Daoy (cell line): ENCODE measurements at places on chromosomes 3 and 15. TPM values are rescaled to one million over a fixed set of nuclear protein-coding genes. Genes with fewer than 3 reads are reported as not detected.

The TTC21A gene
- total RNA-seq, result 0.17 and 1.3 TPM in 2 replicates

The MYNN gene
- total RNA-seq, result 12.9 and 14.7 TPM in 2 replicates

The SPESP1 gene
- total RNA-seq, result not detected in 2 replicates

The STX19 gene
- not detected in 2 replicates for total RNA-seq

The CIDEC gene
- total RNA-seq, result not detected in 2 replicates

The PEAK1 gene
- 11.0 and 12.7 TPM in 2 replicates for total RNA-seq

The SHISA5 gene
- 55.2 and 59.1 TPM in 2 replicates for total RNA-seq

The IL16 gene
- total RNA-seq, result 0.06 TPM in 1 of 2 replicates, not detected in the other

The SLC6A20 gene
- not detected in 2 replicates for total RNA-seq

The HGD gene
- total RNA-seq, result not detected in 2 replicates

- DNase-seq, result no peak
These were observed 2.5 kb downstream of the OSBPL10 start for GRCh38 chr3:31978553-31978952.

- no peak for DNase-seq
These were observed 561.7 kb upstream of the SGO1 start for GRCh38 chr3:20747741-20748140.

GRCh38 chr15:40358471-40359353, 693 bp downstream of the DISP2 start:
- DNase-seq, result peak; percentile 49

- DNase-seq, result no peak
These were observed 32.4 kb upstream of the MYO1E start for GRCh38 chr15:59405079-59405478.

GRCh38 chr15:72341361-72341760, 21.4 kb upstream of the CELF6 start:
- DNase-seq, result peak; percentile 19

DNA sequence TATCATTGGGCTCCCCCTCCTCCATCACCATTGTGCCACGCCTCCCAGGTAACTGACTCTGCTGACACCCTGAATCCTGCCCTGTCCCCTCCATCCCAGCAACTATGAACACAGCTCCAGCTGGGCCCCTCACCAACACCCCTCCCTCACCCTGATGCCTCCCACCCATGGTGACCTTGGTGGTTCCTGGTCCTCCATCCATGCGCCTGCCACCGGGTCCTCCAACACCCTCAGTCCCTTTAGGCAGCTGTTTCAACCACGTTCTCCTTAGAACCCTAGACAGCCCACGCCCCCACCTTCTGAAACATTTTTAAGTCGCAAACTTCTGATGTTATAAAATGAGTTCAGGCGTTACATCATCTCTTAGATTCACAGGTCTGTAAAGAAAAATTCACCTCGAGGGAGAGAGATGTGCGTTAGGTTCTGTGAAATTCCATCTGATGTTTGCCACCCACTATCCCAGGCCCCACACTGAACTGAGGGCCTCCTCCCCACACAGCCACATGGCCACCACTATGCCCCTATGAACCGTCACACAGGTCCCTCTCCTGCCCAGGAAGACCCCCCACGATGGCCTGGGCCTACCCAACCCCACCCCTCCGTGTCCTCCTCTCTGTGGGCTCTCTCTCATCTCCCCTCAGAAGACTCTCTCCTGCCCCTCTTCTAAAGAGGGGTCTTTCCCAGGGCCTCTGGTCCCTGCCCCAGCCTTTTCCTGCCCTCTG, 29.8 kb downstream of the PCSK6 start:
- DNase-seq, result no peak

DNA sequence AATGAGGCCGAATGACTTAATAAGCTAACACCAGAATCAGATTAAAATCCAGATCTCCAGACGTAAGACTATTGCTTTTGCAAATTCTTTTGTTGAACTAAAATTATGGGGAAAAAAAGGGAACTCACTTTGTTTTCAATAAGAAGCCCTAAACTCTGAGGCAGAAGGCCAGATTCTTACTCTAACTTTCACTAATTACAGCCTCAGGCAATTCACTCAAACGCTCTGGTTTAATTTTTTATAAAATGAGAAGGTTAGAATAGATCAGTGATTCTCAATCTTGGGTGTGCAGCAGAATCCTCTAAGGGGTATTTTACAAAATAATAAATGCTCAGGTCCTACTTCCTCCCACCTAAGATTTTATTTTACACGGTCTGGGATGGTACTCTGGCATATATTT, 38.1 kb downstream of the C3orf70 start:
- DNase-seq, result no peak

- DNase-seq, result no peak
These were observed 12.0 kb downstream of the ARIH1 start for GRCh38 chr15:72486144-72486543.

DNA sequence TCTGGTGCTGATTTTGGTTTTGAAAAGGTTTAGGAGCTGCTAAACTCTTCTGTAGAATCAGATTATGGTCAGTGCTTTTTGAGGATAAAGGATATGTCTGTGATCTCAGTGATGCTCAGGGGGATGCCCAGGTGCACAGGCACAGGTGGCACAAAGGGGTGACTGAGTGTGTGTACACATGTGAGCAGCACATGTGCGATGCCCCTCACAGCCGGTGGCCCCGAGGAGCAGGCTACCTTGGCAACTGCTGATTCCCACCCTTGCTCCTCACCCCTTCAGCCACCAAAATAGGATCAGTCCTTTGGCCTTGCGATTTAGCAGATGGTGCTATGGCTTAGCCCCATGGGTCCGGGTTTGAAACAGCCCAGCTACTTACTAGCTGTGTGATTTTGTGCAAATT, 51.1 kb downstream of the POMGNT2 start:
- no peak for DNase-seq

- DNase-seq, result no peak
These were observed 117.9 kb downstream of the HERC1 start for GRCh38 chr15:63715818-63716217.

- no peak for DNase-seq
These were observed 208.1 kb downstream of the SATB1 start for GRCh38 chr3:18216996-18217395.

- no peak for DNase-seq
These were observed 66.0 kb downstream of the GPR156 start for GRCh38 chr3:120218981-120219380.

DNA sequence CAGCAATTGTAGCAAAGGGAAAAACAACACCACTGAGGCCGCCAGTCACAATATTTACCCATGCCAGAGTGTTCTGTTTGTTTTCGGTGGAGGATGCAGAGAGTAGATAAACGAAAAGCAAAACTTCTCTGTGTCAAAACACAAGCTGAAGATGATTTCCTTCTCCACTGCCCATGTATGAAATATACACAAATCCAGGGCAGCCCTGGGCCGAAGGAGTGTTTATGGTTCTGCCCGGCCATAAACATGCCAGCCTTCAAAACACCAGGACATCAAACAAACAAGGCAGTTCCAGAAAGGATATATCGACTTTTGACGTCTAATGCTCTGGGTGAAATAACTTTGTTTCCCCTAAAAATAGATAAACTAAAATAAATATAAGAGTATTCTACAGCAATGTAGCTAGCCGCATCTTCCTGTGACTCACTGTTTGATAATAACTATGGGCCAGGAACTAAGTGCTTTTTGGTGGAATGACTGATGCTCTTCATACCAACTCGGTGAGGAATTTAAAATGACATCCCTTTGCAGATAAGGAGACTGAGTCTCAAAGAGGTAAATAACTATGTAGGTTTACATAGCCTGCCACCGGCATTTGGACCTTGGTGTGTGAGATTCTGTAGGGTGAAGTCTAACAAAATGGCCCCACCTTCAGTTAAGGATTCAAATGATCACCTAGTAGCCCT, 82.8 kb downstream of the MAGI1 start:
- DNase-seq, result peak; percentile 73

- DNase-seq, result no peak
These were observed 132.3 kb upstream of the ABHD17C start for GRCh38 chr15:80562846-80563245.

- peak; percentile 6 for DNase-seq
These were observed 41.4 kb downstream of the SUMF1 start for GRCh38 chr3:4425707-4426106.

DNA sequence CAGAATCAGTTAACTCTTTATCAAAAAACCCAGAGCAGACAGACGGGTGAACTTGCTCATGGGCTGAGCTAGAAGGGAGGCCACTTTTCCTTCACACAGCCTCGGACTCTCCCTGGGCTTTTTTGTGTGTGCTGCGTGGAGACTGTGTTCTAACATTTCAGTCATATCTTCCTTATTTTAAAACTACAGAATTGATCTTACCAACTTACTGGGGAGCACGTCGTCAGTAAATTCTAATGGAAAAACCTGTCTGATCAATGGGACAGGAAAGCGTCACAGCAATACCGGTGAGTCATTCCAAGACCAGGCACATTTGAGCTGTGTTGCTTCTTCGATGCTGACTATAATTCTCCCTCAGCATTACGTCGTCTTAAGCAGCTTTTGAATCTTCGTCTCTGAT, 145.1 kb downstream of the LPP start:
- no peak for DNase-seq

- DNase-seq, result peak; percentile 75
These were observed 32.6 kb downstream of the RBM5 start for GRCh38 chr3:50121072-50122032.

GRCh38 chr3:105827959-105828358, 40.9 kb downstream of the CBLB start:
- DNase-seq, result peak; percentile 90

DNA sequence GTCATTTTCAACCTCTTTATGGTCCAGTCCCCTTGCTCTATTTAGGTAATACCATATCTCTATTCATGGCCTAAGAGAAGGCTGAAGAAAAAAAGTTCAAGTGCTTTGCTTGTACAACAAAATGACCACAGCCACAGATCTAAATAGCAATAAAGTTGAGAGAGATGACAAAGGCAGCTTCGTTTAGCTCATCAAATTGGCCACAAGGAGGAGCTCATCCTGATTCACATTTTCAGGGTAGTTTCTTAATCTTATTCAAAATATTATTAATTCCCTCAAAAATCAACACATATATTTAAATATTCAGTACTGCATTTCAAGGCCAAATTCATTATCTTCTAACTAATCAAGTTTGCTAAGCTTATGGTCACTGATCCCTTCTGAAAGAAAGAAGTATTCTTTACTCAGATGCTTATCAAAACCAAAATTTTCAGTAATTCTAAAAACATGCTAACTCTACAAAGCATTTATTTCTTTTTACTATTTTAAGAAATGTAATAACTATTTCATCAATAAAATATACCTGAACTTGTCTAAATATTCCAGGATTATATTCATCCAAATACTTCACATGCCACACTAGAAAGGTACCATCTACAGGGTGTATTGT, 85.5 kb downstream of the DMXL2 start:
- DNase-seq, result peak; percentile 24

DNA sequence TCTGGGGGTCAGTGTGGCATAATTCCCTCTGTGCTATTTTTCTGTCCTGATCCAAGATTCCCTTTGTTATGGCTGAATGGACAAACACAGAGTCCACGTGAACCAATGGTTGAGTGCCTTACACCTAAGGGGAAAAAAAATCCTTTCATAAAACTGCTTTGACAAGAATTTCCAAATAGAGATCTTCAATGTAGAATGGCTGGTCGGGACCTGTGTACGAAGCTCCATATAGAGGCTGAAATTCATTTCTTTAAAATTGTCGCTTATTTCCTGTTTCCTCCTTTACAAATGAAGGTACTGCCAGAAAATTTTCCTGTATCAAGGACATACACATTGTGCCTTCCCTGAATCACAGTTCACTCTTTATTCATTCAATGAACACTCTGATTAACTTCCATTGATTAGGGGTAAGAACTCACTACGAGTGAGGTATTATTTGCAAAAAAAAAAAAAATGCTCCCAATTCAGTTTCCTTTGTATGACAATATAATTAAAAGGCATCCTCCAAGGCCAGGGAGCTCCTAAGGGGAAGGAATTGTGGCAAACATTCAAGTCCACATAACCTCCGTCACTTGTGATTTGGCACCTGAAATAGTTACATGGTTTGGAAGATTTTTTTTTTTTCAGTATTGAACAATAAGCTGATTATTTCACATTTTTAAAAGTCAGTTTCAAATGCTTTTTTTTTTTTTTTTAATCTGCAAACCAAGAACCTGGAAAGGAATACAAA, 293.8 kb downstream of the MEX3B start:
- no peak for DNase-seq

GRCh38 chr3:107683447-107683846, 160.7 kb downstream of the BBX start:
- DNase-seq, result no peak

- DNase-seq, result no peak
These were observed 49.7 kb downstream of the MAGEF1 start for GRCh38 chr3:184662187-184662586.

DNA sequence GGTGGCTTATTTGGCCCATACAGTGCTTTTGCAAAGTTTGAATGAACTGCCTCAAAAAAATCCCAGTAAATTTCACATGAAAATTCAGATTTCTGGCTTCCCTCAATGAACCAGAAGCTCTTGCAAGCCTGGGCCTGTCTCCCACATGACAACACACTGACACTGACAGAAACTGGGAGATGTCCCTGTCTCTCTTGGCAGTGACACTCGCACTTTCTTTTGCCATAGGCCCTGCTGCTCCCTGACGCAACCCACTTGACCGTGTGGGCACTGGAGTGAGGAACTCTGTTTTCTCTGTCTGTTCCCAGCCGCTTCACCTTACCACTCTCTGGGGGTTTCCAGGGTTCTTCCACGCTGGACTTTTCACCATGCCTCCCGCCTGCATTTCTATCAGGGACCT, 524.5 kb downstream of the SHQ1 start:
- DNase-seq, result no peak

DNA sequence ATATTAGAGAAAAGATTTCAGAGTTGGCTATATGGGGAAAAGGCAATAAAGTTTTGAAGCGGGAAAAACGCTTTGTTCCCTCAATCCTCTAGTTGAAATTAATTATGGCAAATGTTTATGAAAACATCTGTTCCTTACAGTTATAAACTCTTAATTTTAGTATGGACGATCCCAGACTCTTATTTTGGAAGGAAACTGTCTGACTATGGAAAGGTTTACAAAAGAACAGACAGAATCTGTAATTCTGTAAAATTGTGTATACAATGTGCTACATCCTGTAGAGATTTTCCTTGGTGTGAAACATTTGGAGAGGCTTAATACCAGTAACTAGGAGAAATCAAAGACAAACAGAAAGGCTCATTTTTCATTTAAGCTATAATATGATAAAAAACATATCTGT, 311.8 kb downstream of the TBC1D5 start:
- no peak for DNase-seq

DNA sequence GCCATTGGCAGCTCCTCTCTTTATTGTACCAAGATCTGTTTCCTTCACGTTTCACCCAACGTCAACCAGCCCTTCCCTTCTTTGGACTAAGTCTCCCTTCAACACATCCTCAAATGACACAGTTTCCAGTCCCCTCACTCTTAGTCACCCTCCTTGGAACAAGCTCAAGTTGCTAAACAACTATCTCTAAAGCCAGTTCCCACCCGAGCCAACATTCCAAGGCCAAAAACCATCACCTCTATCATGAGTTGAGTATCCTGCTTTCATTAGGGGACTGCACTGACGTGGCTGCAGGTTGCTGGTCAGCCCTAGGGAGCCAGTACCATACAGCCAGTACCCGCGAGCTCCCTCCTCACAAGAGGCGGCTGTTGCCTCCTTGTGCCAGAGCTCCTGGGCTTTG, 73.8 kb downstream of the LIPC start:
- DNase-seq, result no peak
